Thoracic aorta (tissue), 2 donors: ENCODE measurements at places on chromosomes 4 and X.

DNA sequence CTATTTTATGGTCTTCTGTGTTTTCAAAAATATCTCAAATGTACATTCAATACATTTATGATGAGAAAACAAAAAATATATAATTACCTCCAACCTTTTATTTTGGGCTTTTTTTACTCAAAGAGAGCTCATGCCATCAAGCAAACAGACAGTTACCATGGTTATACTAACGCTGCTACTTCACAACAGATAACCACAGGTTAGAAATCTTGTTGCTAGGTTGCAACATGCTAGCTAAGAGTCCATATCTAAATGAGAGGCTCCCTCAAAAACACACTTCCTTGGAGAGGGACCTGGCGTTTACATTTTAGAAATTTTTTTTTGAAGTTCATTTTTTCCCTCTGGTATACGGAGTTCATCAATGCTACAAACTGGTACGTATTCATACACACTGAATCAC is 44.3 kb downstream of the TBC1D9 start:
- DNase-seq, result no peak

- DNase-seq, result no peak
These were observed 224.7 kb downstream of the CENPC start for GRCh38 chr4:67320645-67321044.

- DNase-seq, result no peak
These were observed 214.9 kb upstream of the UGT8 start for GRCh38 chr4:114383721-114384120.

DNA sequence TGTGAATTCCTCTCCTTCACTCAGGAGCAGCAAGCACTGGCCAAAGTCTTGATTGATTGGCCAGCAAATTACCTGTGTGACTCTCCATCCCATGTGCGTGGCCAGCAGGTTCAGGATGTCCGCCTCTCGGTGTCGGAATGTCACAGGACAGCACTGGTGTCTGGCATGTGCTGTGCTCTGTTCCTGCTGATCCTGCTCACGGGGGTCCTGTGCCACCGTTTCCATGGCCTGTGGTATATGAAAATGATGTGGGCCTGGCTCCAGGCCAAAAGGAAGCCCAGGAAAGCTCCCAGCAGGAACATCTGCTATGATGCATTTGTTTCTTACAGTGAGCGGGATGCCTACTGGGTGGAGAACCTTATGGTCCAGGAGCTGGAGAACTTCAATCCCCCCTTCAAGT is 20.4 kb downstream of the TLR2 start:
- no peak for DNase-seq

- DNase-seq, result no peak
These were observed 12.0 kb downstream of the MAB21L2 start for GRCh38 chr4:150593996-150594395.
